Ovary (tissue), 10 donors: ENCODE measurements at places on chromosomes 5 and 9. TPM values are rescaled to one million over a fixed set of nuclear protein-coding genes. Genes with fewer than 3 reads are reported as not detected.

GRCh38 chr9:69001921-69002320, 12.0 kb downstream of the PRKACG start:
- no peak for DNase-seq

DNA sequence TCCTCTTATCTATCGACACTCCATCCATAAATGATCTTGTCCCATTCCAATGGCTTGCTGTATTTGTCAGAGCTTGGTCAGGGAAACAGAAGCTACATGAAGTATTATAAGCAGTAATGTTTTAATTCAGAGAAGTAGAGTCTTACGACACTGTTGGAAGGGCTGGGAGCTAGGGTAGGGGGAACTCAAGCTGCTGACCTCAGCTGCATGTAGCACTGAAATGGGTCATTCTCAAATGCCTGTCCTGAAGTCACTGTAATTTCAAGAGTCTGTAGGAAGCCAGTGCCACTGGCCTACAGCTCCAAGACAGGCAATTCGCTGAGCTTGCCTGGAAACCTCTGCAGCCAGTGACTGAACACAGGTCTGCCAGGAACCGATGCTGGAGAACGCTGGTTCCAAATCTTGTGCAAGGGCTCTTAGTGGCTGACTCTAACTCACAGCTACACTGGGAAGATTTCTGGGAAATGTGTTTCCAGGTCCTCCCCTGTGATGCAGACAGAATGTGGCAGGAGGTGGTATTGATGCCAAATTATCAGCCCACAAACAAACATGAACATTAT, 532.4 kb downstream of the CCDC171 start:
- no peak for DNase-seq

GRCh38 chr9:117936185-117937130, 232.3 kb downstream of the TLR4 start:
- DNase-seq = no peak

DNA sequence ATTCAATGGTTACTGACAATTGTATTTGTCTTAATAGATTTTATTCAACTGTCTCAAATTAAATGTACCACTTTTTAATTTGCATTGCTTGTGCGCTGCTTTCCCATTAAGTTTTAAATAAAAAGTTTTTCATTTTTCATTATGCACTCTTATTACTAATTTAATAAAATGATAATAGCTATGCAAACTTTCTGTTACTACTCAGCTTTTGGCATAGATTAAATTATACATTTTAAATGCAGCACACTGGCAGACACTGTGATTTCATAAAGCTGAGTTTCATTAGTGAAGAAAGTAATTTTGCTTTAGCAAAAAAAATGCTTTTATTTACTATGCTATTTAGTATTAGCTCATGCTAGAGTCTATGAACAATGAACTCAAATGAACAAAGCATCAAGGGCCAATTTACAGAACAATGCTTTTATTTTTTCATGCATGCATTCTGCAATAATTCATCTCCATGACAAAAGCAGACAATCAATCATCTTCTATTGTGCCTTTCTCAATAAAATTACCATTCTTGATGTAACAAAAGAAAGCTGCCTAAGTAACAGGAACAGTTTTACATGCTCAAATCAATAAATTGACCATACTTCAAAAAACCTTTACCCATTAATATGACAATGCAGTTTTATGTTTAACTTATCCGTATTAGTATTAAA, 595.2 kb upstream of the ARRDC3 start:
- no peak for DNase-seq

DNA sequence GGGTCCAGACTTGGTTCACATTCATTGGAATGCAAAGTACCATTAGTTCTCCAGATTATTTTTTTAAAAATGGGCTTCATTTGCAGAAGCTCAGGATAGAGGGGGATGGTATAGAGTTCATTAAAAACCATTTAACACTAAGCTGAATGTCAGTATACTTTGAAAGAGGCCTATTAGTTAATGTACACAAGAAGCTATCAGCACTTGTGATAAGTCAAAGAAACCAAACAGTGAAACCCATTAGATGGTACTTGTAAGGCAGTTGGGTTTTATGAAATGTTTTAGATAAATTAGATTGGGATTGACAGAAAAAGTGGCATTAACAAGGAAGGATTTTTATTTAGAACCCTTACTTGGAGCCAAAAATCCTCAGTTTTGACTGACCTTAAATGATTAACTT, 229.2 kb upstream of the MPDZ start:
- DNase-seq = no peak

DNA sequence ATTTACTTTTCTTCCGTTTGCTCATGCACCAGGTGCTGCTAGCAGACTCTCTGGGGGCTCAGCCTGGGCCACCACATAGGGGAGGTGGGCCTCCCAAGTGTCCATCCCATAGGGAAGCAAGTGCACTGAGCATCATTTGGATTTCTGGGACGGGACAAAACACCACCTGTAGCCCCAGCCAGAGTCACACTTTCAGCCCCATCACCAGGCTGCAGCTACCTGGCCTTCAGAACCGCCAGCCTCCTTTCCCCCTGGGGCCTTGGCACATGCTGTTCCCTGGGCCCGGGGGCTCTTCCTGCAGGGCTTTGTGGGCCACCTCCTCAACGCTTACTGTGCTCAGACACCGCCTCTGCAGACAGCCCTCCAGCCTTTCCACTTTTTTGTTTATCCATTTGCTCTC, 19.6 kb upstream of the SUSD3 start:
- no peak for DNase-seq

GRCh38 chr5:173530547-173530946, 85.9 kb downstream of the BOD1 start:
- DNase-seq = no peak

DNA sequence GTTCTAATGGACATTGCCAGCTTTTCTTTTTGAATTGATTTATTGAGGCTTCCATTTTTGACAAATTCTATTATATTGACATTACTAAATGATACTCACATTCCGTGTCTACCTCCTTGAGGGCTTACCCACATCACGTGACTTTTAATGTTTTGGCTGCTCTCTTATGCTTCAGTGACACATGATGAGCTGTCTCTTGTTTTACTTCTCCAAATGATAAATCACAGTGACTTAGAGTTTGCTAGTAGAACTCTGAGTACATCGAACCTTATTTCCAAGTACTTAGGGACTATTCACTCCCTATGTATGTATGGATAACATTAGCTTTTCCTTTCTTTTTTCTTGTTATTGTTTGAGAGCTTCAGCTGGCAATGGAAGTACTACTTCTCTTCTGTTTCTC, 169.8 kb upstream of the KCNN2 start:
- DNase-seq = no peak

DNA sequence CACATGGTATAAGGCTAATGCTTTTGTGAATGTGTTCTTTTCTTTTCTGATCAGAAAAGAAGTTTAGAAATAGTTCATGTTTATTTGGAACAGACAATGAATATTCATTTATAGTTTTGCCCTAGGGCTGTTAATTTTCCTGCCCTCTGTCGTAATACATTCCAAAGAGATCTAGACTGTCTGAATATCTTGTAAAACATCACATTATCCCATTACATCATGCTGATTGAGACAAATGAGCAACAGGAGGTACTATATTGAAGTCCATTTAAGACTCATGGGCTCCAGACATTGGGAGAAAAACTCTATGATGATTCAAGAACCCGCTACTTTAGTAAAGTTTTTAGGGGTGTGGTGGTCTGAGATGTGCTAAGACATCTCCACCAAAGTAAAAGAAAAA, 121.2 kb upstream of the MAP1B start:
- no peak for DNase-seq

GRCh38 chr5:54360089-54360488, 49.7 kb upstream of the ARL15 start:
- DNase-seq = no peak

DNA sequence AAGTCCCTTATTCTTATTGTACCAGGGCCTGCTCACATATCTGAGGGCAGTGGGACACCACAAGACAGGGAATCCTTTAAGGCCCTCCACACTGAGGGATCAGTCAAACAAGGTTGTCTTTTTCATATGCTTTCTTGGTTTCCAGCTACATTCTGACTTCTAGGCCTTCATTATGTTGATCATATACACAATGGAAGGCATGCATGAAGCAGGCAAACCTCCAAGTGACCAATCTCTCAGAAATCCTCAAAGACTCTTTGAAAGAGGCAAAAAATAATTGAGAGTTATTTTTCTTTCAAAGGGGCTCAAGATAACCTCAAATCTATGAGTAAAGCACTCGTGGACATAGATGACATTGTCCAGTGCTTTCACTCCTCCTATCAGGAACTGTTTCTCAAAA, 1195.9 kb upstream of the ACO1 start:
- DNase-seq = no peak

DNA sequence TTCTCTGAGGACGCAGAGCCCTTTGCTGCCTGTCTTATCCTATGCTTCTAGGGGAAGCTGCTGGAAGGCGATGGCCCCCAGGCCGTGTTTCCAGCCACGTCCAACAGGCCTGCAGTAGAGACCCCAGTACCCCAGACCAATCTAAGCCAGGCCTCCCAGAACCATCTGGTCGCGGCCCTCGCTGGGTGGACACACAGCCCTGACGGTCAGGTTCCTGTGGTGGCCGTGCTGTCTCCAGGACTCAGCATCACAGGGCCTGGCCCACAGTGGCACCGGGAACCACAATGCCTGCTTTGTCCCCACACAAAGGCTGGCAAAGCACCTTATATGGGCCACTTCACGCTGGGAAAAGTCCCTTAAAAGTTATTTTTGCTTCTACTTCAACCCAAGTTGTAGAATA, 44.5 kb downstream of the SEMA4D start:
- DNase-seq = no peak

DNA sequence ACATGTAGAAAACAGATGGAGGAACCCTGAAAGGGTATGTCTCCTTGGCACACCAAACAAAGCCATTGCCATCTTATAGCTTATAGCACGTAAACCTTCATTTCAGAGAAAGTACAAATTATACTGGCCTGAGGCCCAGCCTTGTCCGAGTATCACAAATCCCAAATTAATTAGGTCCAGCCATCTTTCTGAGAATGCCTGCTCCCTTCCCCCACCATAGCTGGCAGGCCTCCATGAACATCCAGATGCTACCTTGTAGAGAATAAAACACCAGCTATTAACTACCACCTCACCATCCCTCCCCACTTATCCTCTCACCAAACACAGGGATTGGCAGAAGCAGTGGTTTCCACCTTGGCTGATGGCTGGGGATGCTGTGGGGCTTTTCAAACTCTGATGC, 224.0 kb downstream of the SPOCK1 start:
- no peak for DNase-seq

DNA sequence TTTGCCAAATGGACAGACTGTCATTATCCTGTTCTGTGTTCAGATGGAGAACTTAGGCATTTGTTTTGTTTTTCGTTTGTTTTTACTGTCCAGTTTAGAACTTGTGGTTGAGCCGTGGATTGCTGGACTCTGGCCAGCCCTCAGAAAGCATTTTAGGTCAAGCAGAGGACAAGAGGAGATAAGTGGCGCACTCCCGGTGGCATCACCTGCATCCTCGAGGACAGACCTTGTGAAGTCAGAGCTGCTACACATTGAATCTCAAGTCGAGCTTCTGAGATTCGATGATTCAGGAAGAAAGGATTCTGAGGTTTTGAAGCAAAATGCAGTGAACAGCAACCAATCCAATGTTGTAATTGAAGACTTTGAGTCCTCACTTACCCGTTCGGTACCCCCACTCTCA, 8.9 kb downstream of the MTRR start:
- no peak for DNase-seq

DNA sequence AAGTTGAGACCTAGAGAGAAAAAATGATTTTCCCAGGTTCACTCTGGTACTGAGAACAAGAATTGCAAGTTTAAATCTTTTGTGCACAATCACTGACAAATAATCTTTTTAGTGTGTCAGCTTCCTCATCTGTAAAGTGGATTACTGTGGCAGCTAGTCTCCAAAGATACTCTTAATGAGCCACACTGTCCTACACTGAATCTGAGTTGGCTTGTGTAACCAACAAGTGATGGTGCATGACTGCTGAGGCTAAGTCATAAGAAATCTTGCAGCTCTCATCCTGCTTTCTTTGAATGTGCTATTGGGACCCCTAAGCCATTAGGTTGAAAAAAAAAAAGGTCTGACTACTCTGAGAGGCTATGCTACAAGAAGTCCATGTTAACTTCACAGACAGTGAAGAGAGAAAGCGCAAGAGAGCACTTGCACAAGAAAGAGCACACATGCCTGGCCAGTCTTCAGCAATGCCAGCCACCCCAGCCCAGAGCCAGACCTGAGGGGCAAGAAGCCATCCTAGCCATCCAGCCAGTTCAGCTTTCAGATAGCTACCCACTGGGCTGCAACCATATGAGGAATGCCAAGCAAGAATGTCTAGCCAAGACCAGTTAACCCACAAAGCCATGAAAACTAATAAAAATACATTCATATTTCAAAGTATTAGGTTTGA, 419.4 kb downstream of the RAB3C start:
- no peak for DNase-seq

DNA sequence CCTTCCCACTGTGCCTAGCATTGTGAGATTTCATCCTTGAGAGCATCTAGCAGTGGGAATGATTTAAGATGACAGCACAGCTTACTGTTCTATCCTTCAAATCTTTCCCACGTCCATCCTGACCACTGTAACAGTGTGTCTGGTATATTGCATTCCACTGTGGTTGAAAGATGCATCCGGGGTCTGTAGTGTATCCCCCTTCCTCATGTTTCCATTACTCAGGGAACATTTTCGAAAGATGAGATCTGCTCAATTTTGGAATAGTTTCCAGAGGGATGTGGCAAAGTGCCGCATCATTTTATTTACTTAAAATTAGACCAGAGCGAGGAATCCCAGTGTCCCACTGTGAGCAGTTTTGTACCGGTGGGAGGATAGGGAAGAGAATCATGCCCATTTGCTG, 407.1 kb upstream of the PAPPA start:
- DNase-seq = no peak

DNA sequence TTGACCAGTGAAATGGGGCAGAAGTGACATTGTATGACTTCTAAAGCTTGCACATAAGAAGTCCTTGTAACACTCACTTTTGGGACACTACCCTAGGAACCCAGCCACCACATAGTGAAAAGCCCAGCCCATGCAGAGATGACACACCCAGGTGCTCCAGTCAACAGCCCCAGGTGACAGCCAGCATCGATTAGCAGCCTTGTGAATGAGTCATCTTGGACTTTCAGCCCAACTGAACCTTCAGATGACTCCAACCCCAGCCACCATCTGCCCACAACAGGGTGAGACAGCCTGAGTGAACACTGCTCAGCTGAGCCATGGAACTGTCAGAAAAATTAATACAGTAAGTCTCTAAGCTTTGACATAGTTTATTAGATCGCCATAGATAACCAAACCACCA, 458.6 kb downstream of the ZSWIM6 start:
- no peak for DNase-seq

- no peak for DNase-seq
Measured at GRCh38 chr9:101121836-101122399, 93.4 kb downstream of the PLPPR1 start.

CTXN3 gene
- not detected for total RNA-seq

ANKRD34B gene
- not detected for total RNA-seq

PTGES gene
- 0.76 TPM for total RNA-seq

PIP5K1B gene
- total RNA-seq = 1.1 TPM

SLC25A48 gene
- not detected for total RNA-seq
